ENCODE measurements at places on chromosomes 6 and 20.

- no peak for DNase-seq
These were observed 12.7 kb downstream of the PBOV1 start for GRCh38 chr6:138205437-138206094.

- DNase-seq = no peak
These were observed 206.9 kb downstream of the IBTK start for GRCh38 chr6:82040405-82041221.

DNA sequence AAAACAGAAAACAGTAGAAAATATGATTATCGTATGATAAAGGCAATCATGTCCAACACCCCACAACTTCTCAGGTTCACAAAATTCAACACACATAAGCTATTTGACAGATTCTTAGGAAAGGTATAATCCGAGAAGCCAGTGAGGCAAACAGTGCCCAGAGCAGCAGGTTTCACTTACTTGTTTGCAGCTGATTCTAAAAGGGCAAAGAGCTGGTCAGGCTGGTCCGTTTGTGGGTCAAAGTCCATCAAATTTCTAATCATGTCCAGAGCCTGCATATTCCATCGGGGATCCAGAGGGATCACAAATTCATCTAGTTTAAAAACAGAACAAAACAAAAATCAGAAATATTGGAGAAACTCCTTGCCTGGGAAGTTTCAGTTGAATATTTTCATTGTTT is 69.8 kb upstream of the LYRM2 start:
- no peak for DNase-seq

DNA sequence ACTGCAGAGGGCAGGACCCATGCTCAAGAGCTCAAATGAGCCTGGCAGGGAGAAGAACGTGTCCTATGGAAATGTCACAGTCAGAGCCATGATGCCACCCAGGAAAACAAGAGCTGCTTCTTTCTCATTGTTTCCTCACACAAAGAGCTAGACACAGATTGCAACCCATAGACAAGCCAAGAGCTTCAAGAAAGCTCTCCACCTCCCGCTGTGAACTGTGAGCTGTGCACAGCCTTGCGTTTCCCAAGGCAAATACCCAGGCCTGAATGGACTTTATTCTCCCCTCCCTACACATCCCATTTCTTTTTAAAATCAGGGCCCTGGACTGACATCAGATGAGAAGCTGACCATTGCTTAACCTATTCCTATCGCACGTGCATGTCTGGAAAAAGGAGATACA is 388.8 kb downstream of the RNGTT start:
- DNase-seq = no peak

DNA sequence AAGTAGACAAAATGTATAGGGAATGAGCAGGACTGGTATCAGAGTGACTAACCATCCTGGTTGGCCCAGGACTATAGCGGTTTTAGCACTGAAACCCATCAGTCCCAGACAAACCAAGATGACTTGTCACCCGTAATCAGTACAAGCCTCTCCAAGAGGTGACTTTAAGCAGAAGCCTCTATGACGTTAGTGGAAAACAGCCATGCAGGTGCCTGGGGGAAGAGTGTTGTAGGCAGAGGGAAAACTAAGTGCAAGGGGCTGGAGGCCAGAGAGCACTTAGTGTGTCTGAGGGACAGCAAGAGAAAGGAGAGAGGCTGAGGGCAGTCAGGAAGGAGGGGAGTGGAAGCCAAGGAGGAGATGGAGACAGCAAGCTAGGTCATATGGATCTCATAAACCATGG is 2.1 kb downstream of the SGK2 start:
- DNase-seq = no peak

DNA sequence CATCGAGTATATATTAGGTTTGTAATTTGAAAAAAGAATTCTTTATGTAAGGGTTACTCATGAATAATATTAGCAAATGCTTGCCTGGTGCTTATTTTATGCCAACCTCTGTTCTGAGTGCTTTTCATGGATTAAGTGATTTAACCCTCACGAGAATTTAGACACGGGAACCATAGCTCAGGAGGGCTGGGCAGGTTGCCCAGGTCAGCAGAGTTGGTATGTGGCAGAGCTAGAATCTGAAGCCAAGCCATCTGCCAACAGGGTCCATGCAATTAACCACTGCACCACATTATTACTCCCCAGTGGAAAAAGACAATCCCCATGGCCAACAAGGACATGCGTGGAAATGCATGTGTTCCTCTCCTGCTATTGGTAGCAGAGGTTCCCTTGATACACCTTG is 345.6 kb downstream of the CDC5L start:
- DNase-seq = no peak

GRCh38 chr6:41917528-41917927 is 3.4 kb downstream of the MED20 start:
- DNase-seq = no peak

- DNase-seq = no peak
These were observed 36.1 kb downstream of the FASTKD5 start for GRCh38 chr20:3123542-3123941.

DNA sequence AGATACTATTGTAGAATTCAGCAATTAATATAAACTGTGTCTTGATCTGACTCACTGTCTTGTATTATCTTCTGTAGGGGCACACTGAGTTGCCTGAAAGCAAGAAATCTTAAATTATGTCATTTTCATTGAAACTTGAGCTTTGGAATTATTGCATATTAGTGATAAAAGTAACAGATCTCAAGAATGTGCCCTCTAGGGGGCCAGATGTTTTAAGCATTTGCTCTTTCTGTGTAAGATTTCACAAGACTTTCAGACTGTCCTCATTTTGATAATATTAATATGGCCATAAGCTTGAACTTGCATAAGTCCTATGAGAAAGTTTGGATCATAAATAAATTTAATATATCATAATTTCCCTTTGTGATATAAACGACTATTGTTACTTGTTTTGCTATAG is 55.5 kb upstream of the MYO6 start:
- DNase-seq = no peak

- DNase-seq = no peak
These were observed 74.4 kb downstream of the MKKS start for GRCh38 chr20:10359621-10360040.

DNA sequence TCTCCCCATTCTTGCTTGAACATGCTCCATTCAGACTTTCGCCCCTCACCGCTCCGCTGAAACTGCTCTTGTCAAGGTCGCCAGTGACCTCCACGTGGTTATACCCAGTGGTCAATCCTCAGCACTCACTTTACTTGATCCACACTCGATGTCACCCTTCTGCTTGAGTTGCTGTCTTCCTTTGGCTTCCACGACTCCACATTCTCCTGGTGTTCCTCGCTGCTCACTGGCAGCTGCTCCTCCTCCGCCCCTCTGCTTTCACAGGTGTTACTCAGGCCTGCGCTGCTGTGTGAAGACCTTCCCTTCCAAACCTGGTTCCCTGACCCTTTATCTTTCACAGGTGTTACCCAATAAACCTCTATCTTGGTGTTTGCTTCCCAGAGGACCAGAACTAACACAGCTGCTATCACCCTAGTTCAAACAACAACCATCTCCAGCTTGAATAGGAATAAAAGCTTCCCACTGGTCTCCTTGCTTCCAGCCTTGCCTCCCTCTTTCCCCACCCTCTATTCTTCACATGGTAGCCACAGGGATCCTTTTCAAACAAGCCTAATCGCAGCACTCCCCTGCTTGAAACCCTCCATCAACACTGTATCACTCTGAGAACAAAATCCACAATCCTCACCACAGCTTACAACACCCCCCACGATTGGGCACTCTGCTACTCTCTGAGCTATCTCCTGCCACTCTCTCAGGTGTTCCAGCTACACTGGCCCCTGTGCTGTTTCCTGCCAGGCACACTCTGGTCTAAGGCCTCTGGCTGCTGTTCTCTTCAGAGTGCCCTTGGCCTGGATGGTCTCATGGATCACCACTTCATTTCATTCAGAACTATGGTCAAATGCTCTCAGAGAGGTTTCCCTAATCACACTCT is 10.7 kb downstream of the PPIL1 start:
- peak; percentile 20 for DNase-seq

DNA sequence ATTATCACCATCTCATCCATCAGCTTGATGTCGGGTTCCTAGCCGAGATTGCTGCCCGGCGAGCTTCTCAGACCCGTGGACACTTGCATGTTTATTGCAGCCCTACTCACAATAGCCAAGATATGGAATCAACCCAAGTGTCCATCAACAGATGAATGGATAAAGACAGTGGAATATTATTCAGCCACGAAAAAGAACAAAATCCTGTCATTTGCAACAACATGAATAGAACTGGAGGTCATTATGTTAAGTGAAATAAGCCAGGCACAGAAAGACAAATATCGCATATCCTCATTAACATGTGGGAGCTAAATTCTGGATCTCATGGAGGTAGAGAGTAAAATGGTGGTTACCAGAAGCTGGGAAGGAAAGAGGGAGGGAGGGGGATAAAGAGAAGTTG is 49.1 kb upstream of the SLC2A12 start:
- no peak for DNase-seq

- no peak for DNase-seq
These were observed 232.4 kb downstream of the UST start for GRCh38 chr6:148979014-148979901.

DNA sequence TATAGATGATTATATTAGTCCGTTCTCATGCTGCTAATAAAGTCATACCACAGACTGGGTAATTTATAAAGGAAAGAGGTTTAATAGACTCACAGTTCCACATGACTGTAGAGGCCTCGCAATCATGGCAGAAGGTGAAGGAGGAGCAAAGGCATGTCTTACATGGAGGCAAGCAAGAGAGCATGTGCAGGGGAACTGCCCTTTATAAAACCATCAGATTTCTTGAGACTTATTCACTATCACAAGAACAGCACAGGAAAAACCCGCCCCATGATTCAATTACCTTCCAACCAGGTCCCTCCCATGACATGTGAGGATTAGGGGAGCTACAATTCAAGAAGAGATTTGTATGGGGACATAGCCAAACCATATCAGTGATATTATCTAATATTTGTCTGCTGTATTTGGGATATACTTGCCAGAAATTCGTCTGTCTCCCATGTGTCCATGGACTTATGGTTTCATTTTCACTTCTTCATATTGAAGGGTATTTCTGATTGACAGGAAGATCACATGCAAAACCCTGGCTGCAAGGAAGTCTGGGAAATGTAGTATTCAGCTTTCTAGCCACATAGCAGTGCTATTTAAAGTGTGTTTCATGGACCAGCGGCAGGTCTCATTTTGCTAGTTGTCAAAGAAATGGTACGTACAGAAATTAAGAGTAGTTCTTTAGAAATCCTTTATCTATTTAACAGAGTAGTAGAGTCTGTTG is 50.5 kb upstream of the PAK5 start:
- DNase-seq = no peak

DNA sequence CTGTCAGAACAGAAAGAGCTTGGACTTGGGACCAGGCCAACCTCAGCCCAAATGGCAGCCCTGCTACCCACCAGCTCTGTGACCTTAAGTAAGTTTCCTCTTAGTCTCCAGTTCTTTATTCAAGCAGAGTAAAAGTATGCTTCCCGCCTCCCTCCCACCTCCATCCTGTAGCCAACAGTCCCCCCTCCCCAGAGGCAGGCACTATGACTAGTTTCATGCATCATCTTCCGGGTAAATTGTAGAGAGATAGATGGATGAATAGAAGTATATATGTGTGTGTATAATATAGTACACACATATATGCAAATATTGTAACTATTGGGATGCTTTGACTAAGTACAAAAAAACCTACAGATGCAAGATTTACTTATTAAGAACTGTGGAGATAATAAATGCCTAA is 39.5 kb upstream of the B4GALT5 start:
- DNase-seq = no peak

GRCh38 chr6:82570083-82570482 is 206.5 kb downstream of the TPBG start:
- DNase-seq = peak; percentile 76

DNA sequence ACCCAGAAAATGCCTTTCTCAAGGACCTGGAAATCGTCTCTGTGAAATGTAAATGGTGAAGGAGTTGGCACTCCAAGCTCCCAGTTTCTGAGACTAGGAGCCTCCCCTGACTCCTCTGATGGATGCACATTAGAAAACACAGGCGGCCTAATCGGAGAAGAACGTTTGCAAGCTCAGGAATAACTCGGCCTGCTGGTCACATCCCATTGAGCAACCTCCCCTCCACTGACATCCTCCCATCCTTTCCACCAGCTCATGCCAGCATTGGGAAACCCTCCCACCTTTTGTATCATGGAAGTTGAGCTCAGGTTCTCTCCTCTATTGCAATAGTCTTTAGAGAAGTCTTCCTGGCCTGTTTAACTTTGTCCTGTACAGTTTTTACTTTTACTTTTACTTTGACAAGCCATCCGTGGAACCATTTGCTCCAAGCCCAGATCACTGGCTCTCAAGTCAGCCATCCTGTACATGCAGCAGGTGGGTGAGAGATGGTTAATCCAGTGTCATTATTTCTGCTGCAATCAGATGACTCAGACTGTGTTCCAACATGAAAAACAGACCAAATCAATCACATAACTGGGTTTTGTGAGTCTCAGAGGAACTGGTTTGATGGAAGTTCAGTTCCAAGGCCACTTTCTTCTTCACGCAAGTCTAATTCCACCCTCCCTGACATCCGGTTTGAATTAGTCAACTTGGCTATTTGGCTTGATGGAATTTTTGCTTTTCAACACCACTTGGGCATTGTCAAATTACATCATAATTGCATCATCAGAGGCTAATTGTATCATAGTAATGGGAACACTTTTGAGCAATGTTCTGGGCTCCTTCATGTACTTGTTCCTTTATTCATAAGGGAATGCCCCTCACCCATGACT is 619.4 kb upstream of the CDH4 start:
- no peak for DNase-seq

DNA sequence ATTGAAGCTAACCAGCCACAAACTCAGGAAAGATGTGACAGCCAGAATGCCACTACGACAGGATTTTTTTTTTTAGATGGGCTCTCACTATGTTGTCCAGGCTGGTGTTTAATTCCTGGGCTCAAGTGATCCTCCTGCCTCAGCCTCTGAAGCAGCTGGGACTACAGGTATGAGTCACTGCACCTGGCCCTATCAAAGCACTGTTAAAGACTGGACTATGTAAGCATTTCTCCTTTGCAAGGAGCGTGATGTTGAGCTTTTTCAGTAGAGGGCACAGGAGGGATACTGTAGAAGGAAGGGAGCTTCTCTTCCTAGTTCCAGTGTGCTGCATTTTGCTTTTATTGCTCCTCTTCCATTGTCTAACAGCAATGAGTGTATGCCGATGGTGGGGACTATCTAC is 35.8 kb downstream of the ZBTB9 start:
- no peak for DNase-seq

DNA sequence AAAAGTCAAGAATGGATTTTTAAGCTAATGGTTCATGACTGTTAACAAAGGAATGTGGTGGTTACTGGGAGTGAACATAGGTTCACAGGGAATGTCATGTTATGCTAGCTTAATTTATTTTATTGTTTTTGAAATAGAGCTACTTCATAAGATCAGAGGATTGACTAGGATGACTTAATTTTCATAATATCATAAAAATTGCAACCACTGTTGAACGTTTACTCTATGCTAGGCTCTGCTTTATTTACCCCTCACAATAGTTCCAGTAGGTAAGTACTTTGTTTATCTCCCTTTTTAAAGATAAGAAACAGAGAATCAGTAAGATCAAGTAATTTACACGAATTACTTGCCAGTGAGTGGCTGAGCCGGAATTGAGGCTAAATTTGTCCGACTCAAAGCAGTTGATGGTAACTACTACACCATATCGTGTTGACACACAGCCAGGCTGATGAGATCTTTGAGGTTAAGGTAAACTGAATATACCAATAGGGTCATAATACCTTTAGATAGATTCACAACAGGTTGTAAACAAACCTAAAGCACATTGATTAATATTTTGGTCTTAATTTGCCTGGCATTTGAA is 194.6 kb upstream of the CITED2 start:
- DNase-seq = no peak

GRCh38 chr6:53311586-53311935 is 37.2 kb downstream of the ELOVL5 start:
- DNase-seq = no peak
